ENCODE measurements at places on chromosomes 13 and 19.

- no peaks in the 10 kb centered on the region for H3K4me1 ChIP-seq
- H3K4me3 ChIP-seq, result peak overlapping the region; percentile 82
These were observed 951 bp upstream of the MTUS2 start for GRCh38 chr13:28819046-28819730.

DNA sequence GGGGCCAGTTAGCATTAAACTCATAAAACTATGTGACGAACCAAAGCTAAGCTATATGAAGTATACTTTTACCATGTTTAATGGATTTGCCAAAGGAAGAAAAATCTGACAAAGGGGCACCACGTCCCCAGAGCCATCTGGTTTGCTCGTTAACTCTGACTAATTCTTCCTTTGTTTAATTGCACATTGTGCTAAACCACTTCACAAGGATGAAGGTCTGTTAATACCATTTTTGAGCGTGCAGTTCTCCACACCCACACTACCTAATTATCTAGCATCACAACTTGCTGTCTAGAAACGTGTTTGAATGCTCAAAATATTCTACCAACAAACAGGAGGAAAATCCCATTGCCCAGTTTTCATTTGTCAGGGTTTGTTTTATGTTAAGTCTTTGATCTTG lies 74.8 kb downstream of the COL4A1 start:
- no peak overlapping the region for H3K27ac ChIP-seq
- no peaks in the 10 kb centered on the region for H3K36me3 ChIP-seq
- H3K4me3 ChIP-seq, result no peak overlapping the region

DNA sequence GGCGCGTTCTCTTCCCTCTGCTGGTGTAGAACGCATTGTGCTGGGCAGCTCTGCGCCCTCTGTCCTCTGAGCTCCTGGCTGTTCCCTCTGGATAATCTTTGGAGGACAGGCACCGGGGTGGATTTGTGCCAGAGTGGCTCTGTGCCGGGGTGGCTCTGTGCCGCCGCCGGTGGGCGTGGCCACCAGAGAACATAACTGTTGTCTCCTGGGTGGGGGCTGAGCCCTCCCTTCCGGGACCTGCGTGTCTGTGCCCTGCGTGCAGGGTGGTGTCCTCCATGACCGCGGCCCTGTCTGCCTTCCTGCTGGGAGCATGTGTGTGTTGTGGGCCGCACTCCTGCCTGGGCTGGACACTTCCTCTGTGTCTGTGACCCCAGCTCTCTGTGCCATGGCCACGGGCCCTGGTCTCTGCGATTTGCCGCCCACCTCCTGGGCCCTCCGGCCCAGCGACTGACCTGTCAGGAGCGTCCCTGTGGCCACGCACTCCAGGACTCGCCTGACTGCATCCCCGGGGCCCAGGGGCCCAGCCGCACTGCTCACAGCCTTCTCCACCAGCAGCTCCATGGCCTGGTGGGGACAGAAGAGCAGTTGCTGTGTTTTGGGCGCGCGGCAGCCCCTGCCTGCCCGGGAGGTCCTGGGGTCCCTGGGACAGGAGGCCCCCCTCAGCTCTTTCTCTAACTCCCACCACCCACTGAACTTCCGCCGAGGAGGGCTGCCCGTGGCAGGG lies 22.4 kb upstream of the MATK start:
- peaks cover 42% of the 10 kb centered on the region for H3K4me1 ChIP-seq
- no peak overlapping the region for H3K4me3 ChIP-seq
- DNase-seq, result no peak
- peaks cover 1% of the 10 kb centered on the region for H3K27me3 ChIP-seq

- no peaks in the 10 kb centered on the region for H3K36me3 ChIP-seq
- no peak overlapping the region for H3K27ac ChIP-seq
- H3K4me3 ChIP-seq, result no peak overlapping the region
- DNase-seq, result no peak
- H3K4me1 ChIP-seq, result peaks cover 14% of the 10 kb centered on the region
These were observed 29.4 kb upstream of the NDFIP2 start for GRCh38 chr13:79451500-79451962.

DNA sequence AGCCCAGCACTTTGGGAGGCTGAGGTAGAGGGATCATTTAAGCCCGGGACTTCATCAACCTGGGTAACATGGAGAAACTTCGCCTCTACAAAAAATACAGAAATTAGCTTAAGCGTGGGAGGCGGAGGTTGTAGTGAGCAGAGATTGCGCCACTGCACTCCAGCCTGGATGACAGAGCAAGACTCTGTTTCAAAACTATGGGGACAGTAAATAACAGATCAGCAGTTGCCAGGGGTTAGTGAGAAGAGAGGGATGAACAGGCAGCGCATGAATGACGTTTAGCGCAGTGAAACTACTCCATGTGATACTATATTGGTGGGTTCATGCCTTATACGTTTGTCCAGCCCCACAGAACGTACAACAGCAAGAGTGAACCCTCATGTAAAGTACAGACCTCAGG lies 7.1 kb upstream of the ICAM3 start:
- DNase-seq, result no peak
- H3K4me3 ChIP-seq, result no peak overlapping the region
- no peaks in the 10 kb centered on the region for H3K4me1 ChIP-seq
- H3K27ac ChIP-seq, result no peak overlapping the region
- no peaks in the 10 kb centered on the region for H3K27me3 ChIP-seq
- H3K36me3 ChIP-seq, result no peaks in the 10 kb centered on the region

DNA sequence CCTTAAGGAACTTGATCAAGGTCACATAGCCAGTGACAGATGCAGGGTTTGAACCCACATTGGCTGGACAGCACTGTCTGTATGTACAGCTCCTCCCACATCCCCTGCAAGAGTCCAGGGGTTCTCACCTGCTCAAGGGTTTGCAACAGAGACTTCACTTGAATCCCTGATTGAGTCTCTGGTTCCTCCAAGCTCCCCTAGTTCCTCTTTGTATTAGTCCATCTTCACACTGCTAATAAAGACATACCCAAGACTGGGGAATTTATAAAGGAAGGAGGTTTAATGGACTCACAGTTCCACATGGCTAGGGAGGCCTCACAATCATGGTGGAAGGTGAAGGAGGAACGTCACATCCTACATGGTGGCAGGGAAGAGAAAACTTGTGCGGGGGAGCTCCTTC lies 72.8 kb upstream of the CLDN10 start:
- H3K4me3 ChIP-seq, result no peak overlapping the region
- H3K36me3 ChIP-seq, result peaks cover 10% of the 10 kb centered on the region
- peaks cover 13% of the 10 kb centered on the region for H3K27me3 ChIP-seq
- H3K27ac ChIP-seq, result no peak overlapping the region
- H3K4me1 ChIP-seq, result peaks cover 7% of the 10 kb centered on the region

DNA sequence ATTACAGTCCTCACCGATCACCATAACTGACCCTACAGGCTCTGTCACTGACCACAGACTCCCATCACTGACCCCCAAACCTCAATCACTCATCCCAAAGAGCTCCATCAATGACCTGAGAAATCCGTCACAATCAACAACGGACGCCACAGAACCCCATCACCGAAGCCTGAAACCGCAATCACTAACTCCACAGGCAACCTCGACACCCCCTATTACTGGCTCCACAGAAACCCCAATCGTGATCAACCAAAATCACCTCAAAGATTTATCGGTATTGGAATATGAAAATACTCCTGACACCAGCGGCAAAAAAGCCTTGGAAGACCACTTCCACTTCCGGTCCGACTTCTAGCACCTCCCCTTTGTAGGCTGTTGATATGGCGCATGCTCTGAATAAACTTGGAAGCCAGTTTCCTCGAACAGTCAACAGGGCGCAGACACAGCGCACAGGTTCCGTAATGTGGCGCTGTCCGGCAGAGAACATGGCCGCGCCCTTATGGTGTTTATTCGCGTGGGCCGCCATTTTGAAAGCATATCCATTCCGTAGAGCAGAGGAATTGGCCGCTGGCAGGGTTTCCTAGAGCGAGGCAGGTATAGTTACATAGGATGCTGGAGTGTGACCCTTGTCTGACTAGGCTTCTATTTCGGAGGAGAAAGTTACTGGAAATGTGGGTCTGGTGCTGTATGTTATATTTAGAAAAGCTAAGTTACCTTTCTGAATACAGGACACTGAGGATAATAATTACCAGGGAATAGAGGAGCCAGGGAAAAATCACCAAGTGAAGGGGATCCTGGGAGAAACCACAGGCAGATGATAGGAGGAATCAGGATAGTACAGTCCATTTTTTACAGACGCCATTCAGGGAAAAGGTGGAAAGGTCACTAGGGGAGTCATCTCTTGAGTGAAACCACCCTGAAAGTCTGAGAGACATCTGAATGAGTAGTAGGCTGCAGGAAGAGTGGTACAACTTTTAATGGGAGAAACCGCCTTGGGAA lies at the start of gene ZNF585A:
ZNF585A (minus strand) TSS at position 328 of the 999 bp plus-strand sequence. CDS start 2,785 bp downstream, outside the sequence.
- no peaks in the 10 kb centered on the region for H3K4me1 ChIP-seq
- peak; percentile 88 for DNase-seq
- peak within 1 kb of the TSS; percentile 42 for H3K4me3 ChIP-seq
- no peaks in the 10 kb centered on the region for H3K27me3 ChIP-seq
- peaks cover 23% of the 10 kb centered on the region for H3K36me3 ChIP-seq
- H3K27ac ChIP-seq, result peak within 1 kb of the TSS; percentile 11

DNA sequence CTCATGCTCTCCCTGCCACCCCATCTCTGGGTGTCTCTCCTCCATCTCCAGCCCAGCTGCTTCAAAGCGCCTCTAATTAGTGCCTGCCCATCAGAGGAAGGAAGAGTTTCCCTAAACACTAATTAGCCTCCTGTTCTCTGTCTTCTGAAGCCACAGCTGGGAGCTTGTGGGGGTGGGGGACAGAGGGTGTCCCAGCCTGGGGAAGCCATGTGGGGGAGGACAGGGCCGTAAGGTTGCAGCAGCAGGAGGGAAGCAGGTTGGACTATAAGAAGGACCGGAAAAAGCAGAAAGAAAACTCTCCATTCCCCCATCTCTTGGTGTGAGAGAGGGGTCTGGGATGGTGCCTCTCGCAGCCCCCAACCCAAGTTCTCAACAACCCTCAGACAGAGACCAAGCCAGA lies 26.2 kb downstream of the SLC8A2 start:
- no peaks in the 10 kb centered on the region for H3K36me3 ChIP-seq
- no peak for DNase-seq
- peaks cover 81% of the 10 kb centered on the region for H3K27me3 ChIP-seq
- H3K4me3 ChIP-seq, result peak overlapping the region; percentile 80

DNA sequence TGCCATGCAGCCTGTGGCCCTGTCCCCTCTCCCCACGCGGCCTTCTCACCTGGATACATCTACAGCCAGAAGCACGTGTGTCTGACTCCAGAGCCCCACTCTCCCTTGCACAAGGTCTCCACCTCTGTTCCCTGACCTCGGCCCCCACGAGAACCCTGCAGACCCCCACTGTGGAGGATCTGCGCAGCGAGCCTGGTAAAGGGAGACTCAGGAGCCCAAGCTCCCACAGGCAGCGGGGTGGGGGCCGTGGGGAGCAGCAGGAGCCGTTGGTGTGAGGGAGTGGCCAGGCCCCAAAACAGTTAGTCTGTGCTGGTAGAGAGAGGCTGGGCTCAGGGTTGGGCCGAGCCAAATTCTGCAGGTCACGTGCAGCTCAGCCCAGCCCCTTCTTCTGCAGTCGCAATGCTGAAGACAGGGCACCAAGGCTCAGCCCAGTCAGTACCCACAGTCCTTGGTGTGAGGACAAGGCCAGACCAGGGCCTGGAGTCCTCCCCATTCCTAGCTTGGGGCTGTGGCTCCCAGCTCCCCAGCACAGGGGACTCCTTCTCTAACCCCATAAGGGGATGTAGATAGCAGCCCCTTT lies 28.7 kb upstream of the SLC7A10 start:
- no peak overlapping the region for H3K27ac ChIP-seq
- no peak for DNase-seq
- peaks cover 5% of the 10 kb centered on the region for H3K27me3 ChIP-seq
- no peaks in the 10 kb centered on the region for H3K4me1 ChIP-seq

GRCh38 chr13:34409496-34410182 lies 532.4 kb upstream of the NBEA start:
- H3K4me1 ChIP-seq, result no peaks in the 10 kb centered on the region
- no peak overlapping the region for H3K4me3 ChIP-seq
- H3K27ac ChIP-seq, result no peak overlapping the region
- H3K27me3 ChIP-seq, result no peaks in the 10 kb centered on the region
